ENCODE measurements at places on chromosomes 13 and 19.

- DNase-seq = no peak
These were observed 66.1 kb downstream of the LHFPL6 start for GRCh38 chr13:39536906-39537305.

DNA sequence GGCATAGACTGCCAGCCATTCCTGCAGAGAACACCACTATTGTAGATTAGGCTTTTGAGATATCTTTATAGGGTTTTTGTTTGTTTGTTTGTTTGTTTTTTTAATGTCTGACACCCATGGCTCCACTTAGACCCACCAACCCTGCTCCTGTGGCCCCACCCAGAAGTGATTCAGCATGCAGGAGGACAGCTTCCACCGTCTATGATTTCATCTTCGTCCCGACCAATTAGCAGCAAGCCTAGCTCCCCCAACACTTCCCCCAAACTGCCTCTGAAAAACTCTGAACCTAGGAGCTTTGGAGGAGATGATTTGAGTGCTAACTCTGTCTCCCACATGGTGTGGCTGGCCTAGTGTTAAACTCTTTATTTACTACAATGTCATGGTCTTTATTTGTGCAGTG lies 108.3 kb upstream of the RXFP2 start:
- no peak for DNase-seq

DNA sequence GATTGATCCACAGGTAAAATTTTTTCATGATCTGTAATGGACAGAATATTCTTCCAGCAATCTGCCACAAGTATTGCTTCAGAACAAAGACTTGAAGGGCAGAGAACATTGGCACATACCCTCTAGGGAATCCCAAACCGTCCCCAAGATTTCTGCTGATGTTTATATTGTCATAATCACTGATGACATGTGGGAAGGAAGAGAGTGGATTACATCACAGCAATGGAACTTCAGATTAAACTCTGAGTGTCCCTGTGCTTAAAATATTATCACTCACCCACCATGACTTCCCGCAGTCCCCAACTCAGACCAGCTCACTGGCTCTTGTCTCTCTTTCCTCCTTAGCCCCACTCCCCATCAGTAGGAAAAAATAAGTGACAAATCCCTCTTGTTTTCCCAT lies 8.5 kb upstream of the TPT1 start:
- DNase-seq = no peak

- no peak for DNase-seq
These were observed 18.1 kb upstream of the OLFM4 start for GRCh38 chr13:53010374-53011105.

GRCh38 chr13:87554045-87554444 lies 117.1 kb upstream of the SLITRK5 start:
- no peak for DNase-seq

DNA sequence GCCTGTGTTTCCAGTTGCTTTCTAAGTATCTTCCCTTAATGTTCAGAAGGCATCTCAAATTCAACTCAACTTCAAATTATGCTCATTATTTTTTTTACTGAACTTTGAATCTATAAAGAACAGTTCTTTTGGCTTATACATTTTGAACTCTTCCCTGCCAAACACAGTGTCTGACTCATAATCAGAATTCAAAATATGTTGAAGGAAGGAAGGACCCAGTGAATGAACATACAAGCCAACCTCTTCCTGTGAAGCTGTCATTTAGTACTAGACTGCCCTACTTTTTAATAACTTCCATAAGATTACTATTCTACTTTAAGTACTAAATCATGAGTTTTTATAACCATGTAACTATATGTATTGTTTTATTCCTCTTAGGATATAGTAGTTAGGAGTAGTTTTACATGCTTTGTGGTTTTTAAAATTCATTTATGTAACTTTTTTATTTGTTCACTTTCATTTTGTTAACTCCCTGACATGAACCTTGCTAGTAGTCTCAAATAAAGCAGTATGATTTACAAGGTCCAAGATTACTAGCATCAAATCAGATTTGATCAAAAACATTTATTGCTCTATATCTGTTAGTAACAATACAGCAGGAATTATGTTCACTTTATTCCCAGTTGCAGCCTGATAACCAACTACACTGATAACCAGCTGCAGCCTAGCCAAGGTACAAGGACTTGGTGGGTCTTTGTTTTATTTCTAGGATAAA lies 6.4 kb downstream of the NUDT15 start:
- DNase-seq = no peak

DNA sequence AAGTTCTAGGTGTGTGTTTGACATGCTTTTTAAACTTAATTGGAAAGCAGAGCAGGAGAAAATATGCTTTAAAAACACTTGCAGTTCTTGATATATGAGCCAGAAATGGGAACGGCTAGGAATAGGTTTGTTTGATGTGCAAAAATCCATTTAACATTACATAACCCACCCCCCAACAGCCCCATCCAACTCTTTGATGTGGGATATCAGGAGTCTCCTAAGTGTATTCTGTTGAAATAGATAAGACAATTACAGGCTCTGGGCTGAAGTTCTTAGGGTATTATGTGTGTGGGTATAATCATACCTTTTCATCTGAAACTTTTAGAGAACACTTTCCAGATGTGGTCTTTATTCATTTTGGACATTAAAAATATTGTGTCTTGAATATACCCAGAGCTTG lies 240.4 kb upstream of the CSNK1A1L start:
- no peak for DNase-seq

GRCh38 chr19:42657556-42657955 lies 62.8 kb upstream of the CEACAM8 start:
- no peak for DNase-seq

- DNase-seq = no peak
These were observed 25.7 kb downstream of the CHAMP1 start for GRCh38 chr13:114339857-114340534.

- DNase-seq = no peak
These were observed 1.1 kb upstream of the GRTP1 start for GRCh38 chr13:113364901-113365582.

DNA sequence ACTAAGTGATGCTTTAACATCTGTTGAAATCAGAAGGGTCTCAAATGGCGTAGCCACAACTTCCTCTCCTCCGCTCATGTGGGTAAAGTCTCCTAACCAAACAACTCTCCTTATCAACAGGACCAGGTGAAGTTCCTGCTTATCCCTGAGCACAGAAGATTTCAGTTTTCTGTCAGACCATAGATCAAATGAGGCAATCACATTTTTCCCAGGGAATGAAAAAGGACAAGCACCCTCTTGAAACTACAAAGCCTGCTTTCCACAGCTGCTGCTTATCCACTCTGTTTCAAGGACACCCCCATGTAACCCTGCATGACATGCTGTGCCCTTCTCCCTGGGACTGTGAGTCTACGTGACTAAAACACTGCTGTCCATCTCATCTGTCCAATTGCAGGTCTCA lies 788.3 kb upstream of the SLITRK5 start:
- DNase-seq = no peak

DNA sequence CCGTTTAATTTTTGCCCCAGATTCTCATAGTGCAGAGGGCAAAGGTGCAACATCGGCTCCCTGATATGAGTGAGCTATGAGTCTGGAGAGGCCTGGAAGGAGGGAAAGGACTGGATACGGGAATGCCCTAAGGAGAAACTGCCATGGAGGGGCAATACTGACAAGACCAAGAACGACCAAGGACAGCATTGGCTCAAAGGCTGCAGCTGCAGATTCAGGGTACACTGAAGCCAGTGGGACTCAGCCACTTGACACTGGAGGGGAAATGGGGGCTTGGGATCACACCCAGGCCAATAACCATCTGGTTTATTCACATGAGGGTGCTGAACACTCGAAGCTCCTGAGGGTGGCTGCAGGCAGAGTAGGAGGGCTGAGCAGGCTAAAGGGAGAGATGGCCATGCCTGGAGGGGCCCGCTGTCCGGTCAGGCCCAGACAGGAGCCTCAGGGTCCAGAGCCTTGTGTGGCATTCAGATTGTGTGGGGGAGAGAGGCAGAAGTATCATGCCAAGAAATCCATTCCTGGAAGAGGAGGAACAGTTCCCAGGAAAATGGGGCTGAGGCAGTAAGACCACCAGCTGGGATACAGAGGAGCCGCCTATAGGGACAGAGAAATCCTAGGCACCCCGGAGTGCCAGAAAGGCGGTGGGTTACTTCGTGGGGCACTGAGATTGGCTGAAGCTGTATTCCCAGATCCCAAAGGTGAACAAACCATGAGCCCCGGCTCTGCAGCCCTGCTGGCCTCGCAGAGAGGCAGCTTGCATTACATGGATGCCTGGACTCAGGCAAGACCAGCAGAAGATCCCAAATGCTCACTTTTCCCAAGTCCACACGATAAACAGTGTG lies 20.7 kb downstream of the COL4A1 start:
- no peak for DNase-seq

DNA sequence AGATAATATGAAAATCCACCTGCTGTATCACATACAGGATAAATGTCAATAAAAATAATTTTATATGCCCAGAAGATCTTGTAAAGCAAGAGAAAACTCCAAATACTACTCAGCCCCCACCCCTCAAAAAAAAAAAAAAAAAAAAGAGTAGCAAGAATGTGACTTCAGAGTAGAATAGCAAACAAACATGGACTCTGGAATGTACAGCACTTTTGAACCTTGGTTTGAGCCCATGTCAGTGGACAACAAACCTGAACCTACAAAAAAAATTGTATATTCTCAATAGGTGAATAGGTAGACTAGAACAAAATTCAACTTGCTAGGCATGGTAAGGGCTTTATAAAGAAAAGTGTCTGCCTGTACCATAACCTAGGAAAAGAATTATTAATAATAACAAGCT lies 428.0 kb downstream of the SLITRK6 start:
- DNase-seq = no peak

DNA sequence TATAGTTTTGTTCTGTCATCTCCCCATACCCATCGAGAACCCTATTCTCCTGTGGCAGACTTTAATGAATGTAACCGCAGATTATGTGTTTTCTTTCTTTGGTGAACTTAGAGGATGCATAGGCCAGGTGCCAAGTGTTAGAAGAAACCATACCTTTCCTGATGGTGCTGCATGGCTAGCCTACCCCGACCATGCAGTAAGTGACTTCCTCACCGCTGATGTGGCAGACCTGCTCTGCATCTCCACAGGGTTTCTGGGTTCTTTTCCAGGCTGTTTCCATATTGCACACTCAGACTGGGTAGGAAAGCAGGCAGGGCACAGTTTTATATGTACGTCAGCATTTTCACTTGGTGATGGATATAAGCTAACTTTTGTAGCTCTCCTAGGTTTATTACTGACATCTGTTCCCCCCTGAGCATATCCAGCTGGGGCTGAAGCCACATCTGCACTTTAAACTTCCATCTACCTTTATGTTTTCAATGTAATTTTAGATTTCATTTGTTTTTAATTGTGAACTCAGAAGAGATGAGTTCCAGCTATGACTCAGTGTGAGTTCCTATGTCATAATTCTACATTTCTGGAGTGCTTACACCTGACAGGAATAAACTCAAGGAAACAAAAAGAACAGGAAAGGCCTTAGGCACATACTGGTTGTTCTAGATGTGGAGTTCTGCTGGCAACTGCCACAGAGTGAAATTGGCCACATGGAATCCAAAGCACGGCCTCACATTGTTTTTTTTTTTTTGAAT lies 42.3 kb downstream of the LRCH1 start:
- no peak for DNase-seq

- DNase-seq = no peak
These were observed at the start of gene FLT1 for GRCh38 chr13:28494778-28495537. TSS of gene FLT1 (minus strand) at chr13:28495128. CDS start at chr13:28494843, 285 bp downstream.

GRCh38 chr13:30241532-30241931 lies 65.8 kb downstream of the KATNAL1 start:
- no peak for DNase-seq

- DNase-seq = no peak
These were observed 10.6 kb upstream of the PNMA8A start for GRCh38 chr19:46481947-46482346.

- no peak for DNase-seq
These were observed 2.2 kb downstream of the MRPL4 start for GRCh38 chr19:10254244-10254643.

GRCh38 chr19:11507370-11508078 lies 1.9 kb upstream of the ZNF653 start:
- no peak for DNase-seq

GRCh38 chr13:59444210-59444857 lies 719.4 kb downstream of the DIAPH3 start:
- DNase-seq = no peak

DNA sequence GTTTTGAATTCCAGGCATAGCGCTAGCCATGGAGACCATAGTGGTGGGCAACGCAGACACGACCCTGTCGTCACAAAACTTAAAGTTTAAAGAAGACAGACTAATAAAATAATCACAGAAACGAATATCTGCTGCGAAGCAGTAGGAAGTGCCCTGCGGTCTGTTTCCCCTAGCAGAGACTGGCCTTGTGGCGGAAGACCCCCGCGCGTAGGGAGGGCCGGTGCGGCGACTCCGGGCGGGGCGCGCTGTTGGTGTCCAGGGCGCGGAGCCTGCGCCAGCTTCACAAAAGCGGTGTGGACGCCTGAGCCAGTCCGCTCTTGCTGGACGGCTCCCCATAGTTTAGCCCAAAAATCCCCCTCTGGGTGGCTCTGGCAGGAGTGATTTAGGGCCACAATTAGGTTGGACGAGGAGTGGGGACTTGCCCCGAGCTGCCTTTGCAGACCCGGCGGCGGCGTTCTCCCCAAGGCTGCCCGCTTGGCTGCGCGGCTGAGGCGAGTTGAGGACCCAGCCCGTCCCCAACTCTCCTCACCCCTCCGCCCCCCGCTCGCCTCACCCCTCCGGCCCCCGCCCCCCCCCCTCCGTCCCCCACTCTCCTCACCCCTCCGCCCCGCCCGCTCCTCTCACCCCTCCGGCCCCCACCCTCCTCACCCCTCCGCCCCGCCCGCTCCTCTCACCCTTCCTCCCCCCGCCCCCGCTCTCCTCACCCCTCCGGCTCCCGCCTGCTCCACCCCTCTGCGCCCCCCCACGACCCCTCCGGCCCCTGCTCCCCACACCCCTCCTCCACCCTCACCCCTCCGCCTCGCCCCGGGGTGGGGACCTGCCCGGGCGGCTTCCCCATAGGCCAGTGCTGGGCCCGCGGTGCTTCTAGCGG lies 14.2 kb upstream of the LATS2 start:
- DNase-seq = no peak

DNA sequence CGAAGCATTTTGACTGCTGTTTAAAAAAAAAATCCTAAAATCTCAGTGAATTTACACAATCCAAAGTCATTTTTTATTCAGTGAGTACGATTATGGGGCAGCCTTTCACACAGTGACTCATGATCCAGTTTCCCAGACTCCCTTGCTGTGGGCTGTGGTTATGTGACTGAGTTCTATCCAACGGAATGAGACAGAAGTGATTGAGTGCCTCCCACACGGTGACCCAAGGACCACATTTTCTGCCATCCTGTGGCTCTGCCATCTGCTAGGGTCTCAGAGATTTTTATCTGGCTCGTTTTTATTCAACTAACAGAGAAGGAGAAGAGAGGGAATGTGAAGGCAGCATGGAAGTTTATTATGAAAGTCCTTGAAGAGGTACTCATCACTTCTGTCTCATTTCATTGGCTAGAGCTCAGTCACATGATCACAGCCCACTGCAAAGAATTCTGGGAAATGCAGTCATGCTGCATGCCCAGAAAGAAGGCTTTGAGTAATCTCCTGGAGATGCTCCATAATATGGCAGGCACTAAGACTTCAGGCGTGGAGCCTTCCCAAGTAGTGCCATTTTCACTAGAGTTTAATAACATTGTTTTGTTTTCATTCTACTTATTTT lies 999.4 kb downstream of the UQCRFS1 start:
- DNase-seq = no peak

Data from hippocampal formation (tissue), 2 donors.